Anterior cingulate cortex (tissue), 58 donors: ENCODE measurements at places on chromosomes 3 and 15.

- DNase-seq, result no peak
These were observed 28.9 kb downstream of the TLNRD1 start for GRCh38 chr15:81029414-81030300.

GRCh38 chr3:188360364-188360881, 206.5 kb downstream of the LPP start:
- no peak for DNase-seq

DNA sequence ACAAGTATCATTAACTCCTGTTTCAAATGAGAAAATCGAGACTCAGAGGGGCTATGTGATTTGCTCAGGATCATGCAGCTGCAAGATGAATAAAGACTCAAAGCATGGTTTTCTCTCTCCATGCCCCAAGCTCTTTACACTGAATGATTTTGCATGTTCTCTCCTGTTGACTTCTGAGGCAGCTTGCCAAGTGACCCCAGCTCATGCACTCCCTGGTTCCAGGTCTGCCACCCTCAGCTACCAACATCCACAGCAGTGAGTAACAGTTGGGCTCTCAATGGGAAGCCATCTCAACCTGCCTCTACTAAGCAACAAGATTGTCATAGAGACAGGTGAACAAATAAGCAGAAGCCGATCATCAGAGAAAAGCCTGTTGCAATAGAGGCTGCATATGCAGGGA, 116.9 kb upstream of the GADL1 start:
- DNase-seq, result no peak

- DNase-seq, result no peak
These were observed 21.9 kb upstream of the LIPC start for GRCh38 chr15:58409861-58410260.

- DNase-seq, result no peak
These were observed 43.1 kb upstream of the LIMD1 start for GRCh38 chr3:45551214-45552010.

GRCh38 chr15:63379492-63380150, 2.0 kb downstream of the CA12 start:
- DNase-seq, result no peak

DNA sequence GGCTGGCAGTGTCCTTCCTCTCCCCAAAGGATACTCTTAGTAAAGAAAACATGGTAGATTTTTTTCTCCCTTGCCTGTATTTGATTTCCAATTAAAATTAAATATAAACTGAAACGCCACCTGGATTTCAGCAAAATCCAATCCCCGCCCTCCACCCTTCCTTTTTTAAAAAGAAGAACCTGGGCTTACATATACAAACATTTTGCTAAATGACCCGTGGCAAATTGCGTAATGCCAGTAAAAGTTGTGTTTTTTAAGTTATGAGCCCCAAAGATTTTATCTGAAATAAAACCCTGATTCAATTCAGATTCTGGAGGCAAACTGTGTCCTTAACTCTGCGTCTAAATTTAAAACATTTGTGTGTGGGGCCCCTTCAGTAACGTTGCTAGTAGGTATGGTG, 403.0 kb downstream of the FOXP1 start:
- DNase-seq, result no peak

- DNase-seq, result no peak
These were observed 19.1 kb upstream of the SEC13 start for GRCh38 chr3:10340046-10340445.

GRCh38 chr15:87916208-87916607, 340.3 kb downstream of the NTRK3 start:
- DNase-seq, result no peak

- no peak for DNase-seq
These were observed 394.5 kb upstream of the CFAP20DC start for GRCh38 chr3:59444294-59444671.
